ENCODE measurements at places on chromosomes 2 and 18. TPM values are rescaled to one million over a fixed set of nuclear protein-coding genes. Genes with fewer than 3 reads are reported as not detected.

DAW1 gene
- total RNA-seq = not detected

HOXD11 gene
- not detected for total RNA-seq

HOXD12 gene
- not detected for total RNA-seq

ANKAR gene
- total RNA-seq = 10.3 TPM

KCNG2 gene
- 0.32 TPM for total RNA-seq

KCNE4 gene
- total RNA-seq = 1.7 TPM

CCBE1 gene
- 0.05 TPM for total RNA-seq

SLC30A3 gene
- total RNA-seq = 10.2 TPM

CDH20 gene
- 0.08 TPM for total RNA-seq

ACP1 gene
- total RNA-seq = 64.6 TPM

- DNase-seq = no peak
Observed at GRCh38 chr2:32940316-32940997, 6.3 kb upstream of the LTBP1 start.

GRCh38 chr2:42386682-42387081 is 25.7 kb upstream of the COX7A2L start:
- no peak for DNase-seq

- no peak for DNase-seq
Observed at GRCh38 chr18:21450913-21451312, 149.6 kb downstream of the ESCO1 start.

- no peak for DNase-seq
Observed at GRCh38 chr2:148614014-148614321, 30.6 kb upstream of the EPC2 start.

- DNase-seq = no peak
Observed at GRCh38 chr2:120489023-120489422, 143.1 kb downstream of the INHBB start.

DNA sequence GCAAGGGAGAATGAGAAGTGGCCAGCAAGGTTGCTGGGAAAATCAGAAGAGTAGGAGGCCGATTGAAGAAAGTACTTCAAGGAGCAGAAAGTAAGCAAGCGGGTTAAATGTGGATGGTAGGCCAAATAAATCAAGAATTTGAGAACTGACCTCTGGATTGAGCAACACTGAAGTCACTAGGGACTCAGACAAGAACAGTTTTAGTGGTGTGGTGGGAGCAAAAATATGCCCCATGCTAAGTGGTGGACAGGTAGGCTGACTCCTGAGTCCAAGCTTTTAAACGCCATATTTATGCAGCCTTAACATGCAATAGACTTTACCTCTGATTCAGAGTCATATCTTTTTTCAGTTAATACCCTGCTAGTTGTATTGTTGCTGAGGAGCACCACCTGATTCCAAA is 4.5 kb downstream of the TRABD2A start:
- DNase-seq = no peak

- DNase-seq = no peak
Observed at GRCh38 chr2:148994341-148994740, 44.2 kb upstream of the LYPD6B start.

GRCh38 chr2:74911061-74911460 is 47.4 kb upstream of the POLE4 start:
- DNase-seq = no peak

- no peak for DNase-seq
Observed at GRCh38 chr2:168767258-168767657, 35.2 kb upstream of the NOSTRIN start.

DNA sequence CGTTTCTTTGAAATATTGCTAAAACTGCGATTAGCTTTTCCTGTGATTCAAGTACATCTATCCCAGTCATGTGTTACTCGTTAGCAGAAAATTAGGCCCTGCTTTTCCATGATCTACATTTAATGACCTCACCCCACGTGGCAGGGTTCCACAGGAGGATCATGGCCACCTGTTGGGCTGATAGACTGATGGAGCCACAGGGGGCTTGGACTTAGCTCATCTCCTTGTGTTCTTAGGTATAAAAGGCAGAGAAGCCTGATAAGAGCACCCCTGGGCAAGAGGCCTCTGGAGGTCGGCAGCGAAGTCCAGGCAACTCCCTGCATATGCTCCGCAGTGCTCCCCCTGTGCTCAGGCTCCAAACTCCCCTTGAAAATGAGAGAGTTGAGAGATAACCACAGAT is 12.9 kb downstream of the FZD7 start:
- no peak for DNase-seq

- peak; percentile 94 for DNase-seq
Observed at GRCh38 chr18:79679552-79680099, at the start of gene CTDP1. Gene CTDP1, plus strand, starts transcription at chr18:79679803. Its CDS starts 145 bp downstream, at chr18:79679948.

- DNase-seq = no peak
Observed at GRCh38 chr2:21303876-21304275, 180.1 kb downstream of the TDRD15 start.

- DNase-seq = no peak
Observed at GRCh38 chr18:31595121-31595771, 3.6 kb downstream of the TTR start.

GRCh38 chr2:29249666-29250253 is 134.5 kb downstream of the CLIP4 start:
- DNase-seq = peak; percentile 47

DNA sequence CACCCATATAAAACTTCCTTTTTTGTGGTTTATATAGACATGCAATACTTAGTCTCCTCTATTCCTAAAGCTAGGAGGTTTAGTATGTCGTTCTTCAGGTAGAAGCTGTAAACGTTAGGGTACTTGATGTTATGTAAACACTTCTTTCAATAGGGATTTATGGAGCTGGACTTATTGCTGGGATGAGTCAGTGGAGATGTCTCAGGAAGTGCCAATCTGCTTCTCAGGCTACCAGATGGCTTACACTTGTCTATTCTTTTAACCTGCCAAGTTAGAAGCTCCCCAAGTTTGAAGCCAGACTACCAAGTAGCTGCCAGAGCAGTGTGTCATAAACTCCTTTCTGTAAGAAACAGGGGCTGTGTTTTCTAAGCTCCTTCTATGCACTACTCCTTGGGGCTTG is 756.5 kb upstream of the LRRTM1 start:
- no peak for DNase-seq

DNA sequence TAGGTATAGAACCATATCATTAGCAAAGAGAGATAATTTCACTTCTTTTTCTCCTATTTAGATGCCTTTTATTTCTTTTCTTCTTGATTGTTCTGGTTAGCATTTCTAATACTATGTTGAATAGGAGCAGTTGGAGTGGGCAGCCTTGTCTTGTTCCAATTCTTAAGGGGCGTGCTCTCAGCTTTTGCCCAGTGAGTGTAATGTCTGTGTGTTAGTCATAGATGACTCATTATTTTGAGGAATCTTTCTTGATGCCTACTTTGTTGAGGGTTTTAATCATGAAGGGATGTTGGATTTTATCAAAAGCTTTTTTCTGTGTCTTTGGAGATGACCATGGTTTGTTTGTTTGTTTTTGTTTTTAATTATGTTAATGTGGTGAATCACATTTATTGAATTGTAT is 1453.1 kb upstream of the SLC39A10 start:
- DNase-seq = no peak

- DNase-seq = peak; percentile 55
Observed at GRCh38 chr2:239566162-239566994, 165.6 kb upstream of the HDAC4 start.

DNA sequence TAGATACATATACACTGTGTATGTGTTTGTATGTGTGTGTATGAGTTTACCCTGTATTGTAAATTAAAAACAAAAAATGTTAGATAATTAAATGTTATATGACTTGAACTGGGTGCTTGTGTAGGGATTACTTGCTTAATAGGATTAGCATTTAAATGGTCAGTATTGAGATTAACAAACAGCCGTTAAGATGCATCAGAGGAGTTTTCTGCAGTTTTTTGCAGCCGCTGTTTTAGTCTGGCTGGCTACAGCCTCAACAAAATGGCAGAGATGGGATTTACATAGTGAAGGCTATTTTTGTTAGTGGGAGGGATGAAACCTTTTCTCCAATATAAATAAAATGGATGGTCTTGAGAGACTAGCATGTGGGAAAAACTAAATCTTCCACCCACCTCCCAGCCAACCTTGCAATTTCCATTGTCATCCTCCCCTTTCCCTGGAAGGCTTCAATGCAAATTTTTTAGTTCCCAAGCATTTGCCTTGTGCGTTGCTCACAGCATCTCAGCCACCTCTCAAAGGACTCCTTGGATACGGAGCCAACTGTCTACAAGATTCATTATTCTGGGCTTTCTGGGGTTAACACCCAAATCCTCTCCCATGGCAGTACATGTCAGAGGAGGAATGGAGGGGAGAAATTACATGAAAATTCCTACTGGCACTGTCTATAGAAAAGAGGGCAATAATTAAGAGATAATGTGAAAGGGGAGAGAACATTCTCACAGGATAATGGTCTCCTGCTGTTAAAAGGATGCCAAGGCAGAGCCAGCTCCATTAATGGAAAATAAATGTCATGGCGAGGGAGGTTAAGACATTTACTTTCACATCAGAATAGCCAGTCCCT is 351.9 kb downstream of the CDH2 start:
- DNase-seq = no peak

DNA sequence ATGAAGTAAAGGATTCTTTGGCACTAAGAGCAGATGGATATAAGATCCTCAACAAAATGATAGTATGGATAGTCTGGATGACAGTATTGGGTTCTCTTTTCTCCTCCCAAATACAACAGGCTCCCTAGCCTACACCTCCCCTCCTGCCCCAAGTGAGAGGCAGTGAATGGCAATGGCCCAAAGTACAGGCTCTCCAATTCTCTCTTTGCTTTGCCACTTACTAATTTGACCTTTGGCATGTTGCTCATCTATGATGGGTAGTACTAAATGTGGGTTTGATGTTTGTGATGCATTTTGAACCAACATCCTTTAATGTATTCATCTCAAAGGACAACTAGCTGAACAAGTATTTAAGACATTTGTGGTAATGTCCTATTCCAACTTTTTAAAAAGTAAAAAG is 65.9 kb downstream of the EIF5B start:
- no peak for DNase-seq
